Mucosa of gallbladder (tissue), 1 donor: ENCODE measurements at places on chromosomes 1 and 21.

DNA sequence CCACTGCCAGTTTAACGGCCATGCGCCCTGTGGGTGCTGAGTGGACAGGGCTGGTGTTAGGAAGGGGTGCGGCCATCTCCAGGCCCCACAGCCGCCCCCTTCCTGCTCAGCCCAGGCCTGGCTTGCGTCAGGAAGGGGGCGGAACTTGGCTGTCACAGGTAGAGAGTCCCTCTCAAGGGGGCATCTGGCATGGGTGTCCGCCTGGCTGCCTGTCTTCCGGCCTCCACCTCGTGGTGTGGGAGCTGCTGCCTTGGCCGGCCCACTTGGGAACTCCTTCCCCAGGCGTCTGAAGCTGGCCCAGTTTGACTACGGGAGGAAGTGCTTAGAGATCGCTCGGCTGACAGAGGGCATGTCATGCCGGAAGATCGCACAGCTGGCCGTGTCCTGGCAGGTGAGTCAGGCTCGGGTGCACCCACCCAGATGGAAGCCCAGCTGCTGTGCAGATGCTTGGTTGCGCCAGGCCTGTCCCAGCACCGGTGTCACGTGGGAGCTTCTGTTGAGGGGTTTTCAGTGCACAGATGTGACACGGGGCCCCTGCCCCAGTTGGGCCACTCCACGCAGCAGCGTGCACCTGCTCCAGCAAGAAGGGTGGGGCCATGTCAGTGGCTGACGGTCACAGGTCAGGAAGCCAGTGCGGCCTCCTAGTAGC lies 9.1 kb upstream of the ATAD3B start:
- peak; percentile 39 for DNase-seq

- DNase-seq: no peak
These were observed 24.6 kb downstream of the LRP8 start for GRCh38 chr1:53303243-53303642.

DNA sequence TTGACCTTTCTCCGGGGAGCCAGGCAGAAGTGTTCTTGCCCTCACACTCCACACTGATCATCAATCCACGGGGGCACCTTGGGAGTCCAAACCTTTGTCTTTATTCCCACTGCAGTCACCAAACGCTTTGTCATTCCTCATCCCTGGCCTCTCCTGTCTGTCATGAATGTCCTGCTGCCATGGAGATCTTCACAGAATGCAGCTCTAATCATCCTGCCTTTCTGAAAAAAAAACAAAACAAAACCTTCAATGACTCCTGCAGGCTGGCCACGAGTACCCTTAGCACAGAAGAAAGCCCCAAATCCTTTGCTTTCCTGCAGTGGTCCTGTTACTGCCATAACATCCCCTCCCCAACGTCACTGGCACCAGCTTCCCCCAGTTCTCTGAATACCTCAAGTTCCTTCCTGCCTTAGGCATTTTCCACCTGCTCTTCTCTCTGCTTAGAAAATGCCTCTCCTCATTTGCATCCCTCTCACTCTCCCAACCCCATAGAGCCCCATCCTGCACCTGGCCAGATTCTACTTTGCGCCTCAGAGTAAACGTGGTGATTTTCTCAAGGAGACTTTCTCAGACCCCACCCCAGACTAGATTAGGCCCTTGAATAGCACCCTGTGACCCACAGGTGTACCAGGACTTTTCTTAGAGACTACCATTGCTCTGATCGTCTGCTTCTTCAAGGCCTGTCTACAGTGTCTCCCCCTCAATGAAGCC lies 131.2 kb downstream of the AK5 start:
- DNase-seq: no peak

GRCh38 chr1:212044851-212045250 lies 9.3 kb downstream of the DTL start:
- no peak for DNase-seq

GRCh38 chr1:77281491-77282186 lies at the start of gene AK5:
Gene AK5, plus strand, starts transcription at chr1:77282019. Its CDS starts 295 bp downstream, at chr1:77282314.
- DNase-seq: peak; percentile 12

DNA sequence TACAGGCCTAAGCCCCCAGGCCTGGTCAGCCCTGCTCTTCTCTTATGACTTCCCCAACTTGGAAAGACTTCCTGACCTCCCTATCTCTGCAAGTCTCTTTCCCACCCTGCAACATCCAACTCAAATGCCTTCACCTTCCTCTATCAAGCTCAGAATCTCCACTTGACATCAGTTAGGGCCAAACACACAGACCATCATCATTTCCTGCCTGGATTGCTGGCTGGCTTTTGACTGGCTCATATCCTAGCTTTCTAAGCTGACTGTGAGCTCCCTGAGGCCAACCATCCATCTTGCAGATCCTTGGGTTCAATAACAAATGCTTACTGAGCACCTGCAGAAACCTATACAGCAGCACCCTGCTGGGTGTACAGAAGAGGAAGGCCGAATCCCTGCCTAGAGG lies 137.3 kb upstream of the EDN2 start:
- DNase-seq: no peak

DNA sequence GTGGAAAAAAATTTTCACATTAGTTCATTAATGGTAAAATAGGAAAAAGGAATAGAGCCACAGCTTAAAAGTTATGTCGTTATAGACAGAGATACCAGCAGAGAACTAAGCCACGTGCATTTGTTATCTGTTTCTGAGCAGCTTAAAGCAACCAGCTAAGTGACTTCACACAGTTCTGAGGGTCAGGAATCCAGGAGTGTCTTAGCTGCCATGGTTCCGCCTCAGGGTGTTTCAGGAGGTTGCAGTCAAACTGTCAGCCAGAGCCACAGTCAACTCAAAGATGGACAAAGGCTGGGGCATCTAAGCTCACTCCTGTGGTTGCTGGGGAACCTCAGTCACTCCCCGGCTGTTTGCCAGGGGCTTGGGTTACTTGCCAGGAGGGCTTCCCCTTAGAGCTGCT lies 515.8 kb downstream of the SMYD3 start:
- DNase-seq: no peak

- no peak for DNase-seq
These were observed 6.6 kb upstream of the B3GALNT2 start for GRCh38 chr1:235510823-235511222.

GRCh38 chr21:43341378-43342161 lies 85.4 kb downstream of the SIK1 start:
- no peak for DNase-seq

- no peak for DNase-seq
These were observed 65.6 kb upstream of the EDEM3 start for GRCh38 chr1:184820218-184820750.

GRCh38 chr1:160780398-160780755 lies 15.6 kb upstream of the LY9 start:
- DNase-seq: no peak

- no peak for DNase-seq
These were observed 49.0 kb upstream of the BCAR3 start for GRCh38 chr1:93730621-93731020.

GRCh38 chr1:35899941-35900340 lies 16.9 kb downstream of the AGO1 start:
- DNase-seq: no peak

GRCh38 chr21:38439957-38440356 lies 58.3 kb downstream of the ERG start:
- no peak for DNase-seq

GRCh38 chr21:34583926-34584563 lies 30.9 kb downstream of the RCAN1 start:
- DNase-seq: no peak

GRCh38 chr1:209375097-209375496 lies 208.4 kb upstream of the CAMK1G start:
- DNase-seq: no peak

DNA sequence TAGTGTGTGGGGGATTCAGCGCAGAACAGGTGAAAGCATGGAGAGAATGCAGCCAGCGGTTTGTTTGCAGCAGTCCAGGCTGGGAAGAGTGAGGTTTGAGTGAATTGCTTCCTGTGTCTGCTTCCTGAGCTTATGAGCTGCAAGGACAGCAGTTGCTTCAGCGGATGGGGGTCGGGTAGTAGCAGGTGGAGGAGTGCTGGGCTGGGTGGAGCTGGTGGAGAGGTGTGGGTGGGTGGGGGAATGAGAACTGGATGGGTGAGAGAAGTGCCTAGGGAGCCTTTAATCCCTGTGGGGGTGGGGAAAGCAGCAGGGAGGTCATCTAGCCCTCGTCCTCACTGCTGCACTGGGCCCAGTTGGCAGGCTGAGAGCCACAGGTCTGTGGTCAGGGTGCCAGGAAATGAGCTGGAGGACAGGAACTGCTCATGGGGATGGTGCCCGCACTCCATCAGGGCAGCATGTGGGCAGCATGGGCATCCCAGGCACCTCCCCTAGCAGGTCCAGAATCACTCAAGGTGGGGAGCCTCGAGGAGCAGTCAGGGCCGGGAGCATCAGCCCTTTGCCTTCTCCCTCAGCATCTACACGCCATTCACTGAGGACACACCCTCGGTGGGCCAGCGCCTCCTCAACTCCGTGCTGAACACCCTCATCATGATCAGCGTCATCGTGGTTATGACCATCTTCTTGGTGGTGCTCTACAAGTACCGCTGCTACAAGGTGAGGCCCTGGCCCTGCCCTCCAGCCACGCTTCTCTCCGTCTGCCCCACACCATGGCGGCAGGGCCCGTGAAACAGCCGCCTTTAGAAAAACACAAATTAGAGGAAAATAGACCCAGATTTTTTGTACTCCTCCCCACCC lies 14.8 kb downstream of the PSEN2 start:
- DNase-seq: no peak

- no peak for DNase-seq
These were observed 22.1 kb downstream of the ZBTB17 start for GRCh38 chr1:15953791-15954241.

- no peak for DNase-seq
These were observed 64.5 kb upstream of the LYST start for GRCh38 chr1:235931171-235931738.

DNA sequence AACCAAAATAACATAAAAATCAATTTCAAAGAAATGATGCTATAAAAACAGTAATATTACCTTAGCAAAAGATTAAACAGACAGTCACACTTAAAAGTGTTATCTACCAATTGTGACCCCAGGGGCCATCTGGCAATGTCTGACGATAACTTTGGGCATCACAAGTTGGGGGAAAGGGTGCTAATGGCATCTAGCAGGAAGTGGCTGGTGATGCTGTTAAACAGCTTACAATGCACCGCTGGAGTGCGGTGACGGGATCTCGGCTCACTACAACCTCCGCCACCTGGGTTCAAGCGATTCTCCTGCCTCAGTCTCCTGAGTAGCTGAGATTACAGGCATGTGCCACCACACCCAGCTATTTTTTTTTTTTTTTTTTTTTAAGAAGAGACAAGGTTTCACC lies 27.6 kb downstream of the NUP133 start:
- no peak for DNase-seq

DNA sequence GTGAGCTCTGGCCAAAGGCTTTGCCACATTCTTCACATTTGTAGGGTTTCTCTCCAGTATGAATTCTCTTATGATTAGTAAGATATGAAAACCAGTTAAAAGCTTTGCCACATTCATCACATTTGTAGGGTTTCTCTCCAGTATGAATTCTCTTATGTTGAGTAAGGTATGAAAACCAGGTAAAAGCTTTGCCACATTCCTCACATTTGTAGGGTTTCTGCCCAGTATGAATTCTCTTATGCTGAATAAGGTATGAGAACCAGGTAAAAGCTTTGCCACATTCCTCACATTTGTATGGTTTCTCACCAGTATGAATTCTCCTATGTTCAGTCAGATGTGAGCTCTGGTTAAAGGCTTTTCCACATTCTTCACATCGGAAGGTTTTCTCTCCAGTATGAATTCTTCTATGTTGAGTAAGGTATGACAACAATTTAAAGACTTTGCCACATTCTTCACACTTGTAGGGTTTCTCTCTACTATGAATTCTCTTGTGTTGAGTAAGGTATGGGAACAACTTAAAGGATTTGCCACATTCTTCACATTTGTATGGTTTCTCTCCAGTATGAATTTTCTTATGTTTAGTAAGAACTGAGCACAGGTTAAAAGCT lies 20.7 kb downstream of the ZNF695 start:
- no peak for DNase-seq

DNA sequence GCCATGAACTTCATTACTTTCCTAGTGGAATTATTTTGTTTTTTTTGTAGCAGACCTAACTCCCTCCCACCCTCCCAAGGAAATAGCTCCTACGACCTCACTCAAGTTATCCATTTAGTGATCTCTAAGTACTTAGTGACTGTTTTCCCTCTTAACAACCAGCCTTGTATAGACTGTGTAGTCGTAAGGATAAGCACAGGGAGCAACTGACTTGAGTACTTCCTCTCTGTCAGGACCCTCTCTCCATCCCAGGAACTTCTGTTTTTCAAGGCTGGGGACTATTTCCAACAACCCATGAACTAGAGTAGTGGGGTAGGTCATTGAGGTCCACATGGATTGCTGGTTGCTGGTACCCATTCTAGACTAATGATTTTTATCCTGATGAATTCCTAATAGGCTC lies 1.9 kb downstream of the AGO1 start:
- no peak for DNase-seq

- no peak for DNase-seq
These were observed 12.1 kb downstream of the CD46 start for GRCh38 chr1:207763972-207764371.

DNA sequence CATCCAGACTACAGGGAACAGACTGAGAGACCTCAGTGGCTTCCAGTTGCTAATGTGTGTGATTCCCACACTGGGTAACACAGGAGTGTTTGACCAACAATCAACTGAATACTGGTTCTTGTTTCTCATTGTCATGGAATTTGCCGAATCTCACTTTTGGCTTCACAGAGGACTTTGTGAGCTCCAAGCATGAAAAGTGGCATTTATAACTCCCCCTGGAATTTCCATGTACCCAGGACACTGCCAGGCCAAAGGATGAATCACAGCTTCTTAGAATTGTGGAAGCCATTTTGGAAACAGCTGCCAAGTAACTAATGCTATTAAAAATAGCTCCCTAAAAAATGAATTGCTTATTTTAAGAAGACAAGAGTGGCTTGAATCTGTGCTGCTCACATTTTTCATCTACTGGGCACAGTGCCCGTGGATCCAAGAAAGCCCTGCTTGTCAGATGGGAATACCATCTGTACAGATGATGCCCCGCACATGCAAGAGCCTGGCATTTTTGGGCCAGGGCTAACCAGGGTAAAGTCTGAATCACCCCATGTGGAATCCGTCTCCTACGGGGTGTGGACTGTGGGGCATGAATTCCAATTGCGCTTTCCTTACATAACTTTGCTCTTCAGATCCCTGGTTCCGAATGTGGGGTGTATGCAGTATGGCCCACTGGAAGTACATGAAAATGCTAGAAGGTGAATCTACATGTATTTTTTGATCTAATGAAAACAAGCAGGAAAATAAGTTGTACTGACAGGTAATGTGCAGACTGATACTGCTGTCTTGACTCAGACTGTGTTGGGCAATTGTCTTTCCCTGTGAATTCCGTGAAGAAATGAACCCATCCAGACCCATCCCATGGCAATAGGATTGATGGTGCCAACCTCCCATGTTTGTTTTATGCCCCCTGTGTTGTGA lies 487.3 kb downstream of the SIPA1L2 start:
- peak; percentile 74 for DNase-seq

GRCh38 chr1:76106719-76107235 lies 32.2 kb downstream of the ST6GALNAC3 start:
- DNase-seq: no peak

GRCh38 chr1:222026280-222026679 lies 284.4 kb upstream of the DUSP10 start:
- no peak for DNase-seq

- DNase-seq: no peak
These were observed 71.7 kb upstream of the TNFSF18 start for GRCh38 chr1:173122344-173122935.
